ENCODE measurements at places on chromosomes 4 and X.
A peak's percentile ranks its signal among the peaks of the same experiment; 100 is the strongest.

DNA sequence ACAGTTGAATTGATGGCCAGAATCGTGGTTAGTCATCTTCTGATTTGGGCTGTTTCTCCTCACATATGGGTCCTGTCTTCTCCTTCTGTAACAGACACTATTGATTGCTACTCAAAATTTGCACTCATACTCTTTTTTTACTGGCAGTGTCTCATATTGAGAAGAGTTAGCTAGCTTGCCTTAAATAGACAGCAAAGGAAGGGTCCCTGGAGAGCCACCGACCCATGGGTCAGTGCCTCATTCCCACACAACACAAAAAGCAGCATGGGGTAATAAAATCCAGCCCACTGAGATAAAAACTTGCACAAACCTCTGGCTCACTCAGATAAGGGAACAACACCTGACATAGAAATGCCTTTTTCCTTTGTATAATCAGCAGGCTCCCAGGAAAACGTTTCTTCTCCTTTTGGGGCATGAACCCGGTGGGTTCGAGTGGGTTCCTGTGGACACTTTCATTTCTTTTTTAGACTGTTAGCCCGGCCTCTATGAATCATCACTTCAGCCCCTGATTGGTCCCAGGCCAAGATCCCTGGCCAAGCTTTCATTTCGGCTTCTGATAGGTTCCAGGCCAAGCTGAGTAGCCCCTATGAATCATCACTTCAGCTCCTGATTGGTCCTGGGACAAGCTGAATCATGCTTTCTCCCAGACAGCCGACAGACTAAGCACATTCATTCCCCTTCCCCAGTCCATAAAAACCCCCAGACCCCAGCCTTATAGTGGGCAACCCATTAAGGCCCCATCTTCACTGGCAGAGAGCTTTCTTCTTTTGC lies 408.1 kb downstream of the DCAF12L2 start:
- no peak for DNase-seq

DNA sequence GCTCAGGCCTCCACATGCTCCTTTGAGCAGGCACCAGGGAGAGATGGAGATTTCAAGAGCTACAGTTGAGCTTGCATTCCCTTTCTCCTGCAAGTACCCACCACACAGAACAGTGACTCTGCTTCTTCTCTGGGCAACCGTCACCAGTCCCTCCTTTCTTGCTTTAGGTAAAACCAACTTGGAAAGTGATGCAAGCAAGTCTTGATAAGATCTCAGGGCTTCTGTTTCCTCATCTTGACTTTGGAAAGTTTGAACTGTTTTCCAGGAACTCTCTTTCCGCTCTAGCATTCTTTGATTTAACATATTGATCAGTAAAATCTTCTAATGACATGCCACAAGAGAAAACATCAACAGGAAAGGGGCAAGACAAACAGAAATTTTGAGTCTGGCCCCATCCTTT lies 73.7 kb downstream of the USP46 start:
- DNase-seq, result peak; percentile 66

- DNase-seq, result no peak
These were observed 128.9 kb downstream of the PRKX start for GRCh38 chrX:3584415-3584996.

- DNase-seq, result no peak
These were observed 39.5 kb downstream of the TMEM154 start for GRCh38 chr4:152640058-152640921.

- no peak for DNase-seq
These were observed 8.7 kb downstream of the CITED1 start for GRCh38 chrX:72296991-72297390.

Data from GF-D8 (cell line).